ENCODE measurements at places on chromosomes 7 and 10.
A peak's percentile ranks its signal among the peaks of the same experiment; 100 is the strongest.

DNA sequence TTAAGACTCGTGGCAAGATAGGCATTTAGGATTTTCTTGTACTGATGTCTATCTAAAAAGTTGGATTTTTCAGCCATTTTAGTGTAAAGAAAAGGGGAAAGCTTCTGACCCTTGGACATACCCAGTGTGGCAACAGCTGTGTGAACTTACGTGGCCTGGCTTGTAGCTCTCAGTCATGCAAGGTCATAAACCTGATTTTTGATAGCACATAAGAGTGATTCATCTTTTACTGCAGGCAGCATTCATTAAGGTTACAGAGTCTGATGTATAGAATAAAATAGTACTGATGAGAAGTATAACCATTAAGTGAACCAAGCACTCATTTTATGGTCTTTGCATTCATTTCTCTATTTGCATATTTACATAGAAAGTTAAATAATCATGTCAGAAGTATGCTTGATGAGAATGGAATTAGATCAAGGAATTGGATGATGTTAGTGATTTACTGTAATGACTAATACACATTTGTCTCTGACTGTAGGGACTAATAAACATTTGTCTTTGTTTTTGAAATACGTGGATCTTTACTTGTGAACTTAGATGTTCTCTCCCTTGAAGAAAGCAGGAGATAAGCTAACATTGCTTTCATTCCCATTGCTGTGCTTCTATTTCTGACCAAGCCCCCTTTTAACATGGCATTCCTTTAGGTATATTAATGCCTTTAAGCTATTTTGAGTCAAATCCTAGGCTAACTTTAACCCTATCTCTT is 88.2 kb downstream of the GSDME start:
- no peak overlapping the region for H3K27ac ChIP-seq
- DNase-seq = no peak
- H3K4me1 ChIP-seq = no peaks in the 10 kb centered on the region
- H3K4me3 ChIP-seq = no peak overlapping the region
- no peaks in the 10 kb centered on the region for H3K36me3 ChIP-seq

DNA sequence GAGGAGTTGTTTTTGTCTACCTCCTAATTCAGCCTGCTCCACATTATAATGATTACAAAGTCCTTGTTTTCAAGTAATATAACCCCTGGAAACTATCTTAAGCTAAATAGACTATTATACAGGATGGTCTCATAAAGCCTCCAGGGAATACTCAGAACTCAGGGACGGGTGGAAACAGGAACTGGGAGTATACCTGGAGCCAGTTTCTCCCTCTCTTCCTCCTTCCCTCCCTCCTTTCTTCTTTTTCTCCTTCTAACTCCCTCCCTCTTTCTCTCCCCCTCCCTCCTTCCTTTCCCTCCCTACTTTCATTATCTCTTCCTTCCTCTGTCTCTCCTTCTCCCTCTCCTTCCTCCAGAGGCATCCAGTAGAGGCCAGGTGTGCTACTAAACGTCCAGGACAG is 76.2 kb upstream of the PRR15 start:
- H3K36me3 ChIP-seq = no peaks in the 10 kb centered on the region
- no peaks in the 10 kb centered on the region for H3K4me1 ChIP-seq
- H3K27me3 ChIP-seq = no peaks in the 10 kb centered on the region
- no peak overlapping the region for H3K4me3 ChIP-seq
- no peak overlapping the region for H3K27ac ChIP-seq
- no peak for DNase-seq

GRCh38 chr10:110209454-110209925 is 2.1 kb downstream of the MXI1 start:
- no peaks in the 10 kb centered on the region for H3K36me3 ChIP-seq
- H3K27me3 ChIP-seq = no peaks in the 10 kb centered on the region
- peak overlapping the region; percentile 75 for H3K27ac ChIP-seq
- peak overlapping the region; percentile 71 for H3K4me3 ChIP-seq
- H3K4me1 ChIP-seq = peaks cover 33% of the 10 kb centered on the region
- peak; percentile 77 for DNase-seq

DNA sequence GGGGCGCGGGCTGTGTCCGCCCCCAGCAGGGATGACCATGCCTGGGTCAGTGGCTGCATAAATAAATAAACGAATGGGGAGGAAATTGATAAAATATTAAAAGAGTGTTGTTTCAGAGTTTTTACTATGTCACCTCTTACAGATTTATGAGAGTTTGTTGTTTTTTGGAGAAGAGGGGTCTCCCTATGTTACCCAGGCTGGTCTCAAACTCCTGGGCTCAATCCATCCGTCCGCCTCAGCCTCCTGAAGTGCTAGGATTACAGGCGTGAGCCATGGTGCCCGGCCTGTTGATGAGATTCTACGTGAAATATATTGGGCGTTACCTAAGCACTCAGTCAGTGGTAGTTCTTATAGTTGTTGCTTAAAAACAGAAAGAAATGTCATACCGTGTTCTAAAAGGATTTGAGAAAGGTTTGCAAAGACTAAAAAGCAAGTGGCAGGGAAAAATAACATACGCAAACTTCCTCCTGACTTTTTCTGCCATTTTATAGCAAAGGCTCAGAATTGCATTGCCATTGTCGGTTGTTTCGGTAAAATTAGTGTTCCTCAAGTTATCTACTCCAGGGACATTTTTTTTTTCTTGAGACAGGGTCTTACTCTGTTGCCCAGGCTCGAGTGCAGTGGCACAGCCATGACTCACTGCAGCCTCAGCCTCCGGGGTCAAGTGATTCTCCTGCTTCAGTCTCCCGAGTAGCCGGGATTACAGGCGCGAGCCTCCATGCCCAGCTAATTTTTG is 39.5 kb upstream of the FOXK1 start:
- peak overlapping the region; percentile 67 for H3K4me3 ChIP-seq
- no peak for DNase-seq
- H3K27ac ChIP-seq = no peak overlapping the region

GRCh38 chr10:89888321-89889070 is 187.1 kb downstream of the KIF20B start:
- peak overlapping the region; percentile 94 for H3K27ac ChIP-seq
- peaks cover 39% of the 10 kb centered on the region for H3K4me1 ChIP-seq
- H3K4me3 ChIP-seq = peak overlapping the region; percentile 55

GRCh38 chr10:14126697-14127440 is 203.9 kb downstream of the FRMD4A start:
- no peak overlapping the region for H3K4me3 ChIP-seq
- DNase-seq = no peak
- H3K4me1 ChIP-seq = no peaks in the 10 kb centered on the region
- no peaks in the 10 kb centered on the region for H3K27me3 ChIP-seq

DNA sequence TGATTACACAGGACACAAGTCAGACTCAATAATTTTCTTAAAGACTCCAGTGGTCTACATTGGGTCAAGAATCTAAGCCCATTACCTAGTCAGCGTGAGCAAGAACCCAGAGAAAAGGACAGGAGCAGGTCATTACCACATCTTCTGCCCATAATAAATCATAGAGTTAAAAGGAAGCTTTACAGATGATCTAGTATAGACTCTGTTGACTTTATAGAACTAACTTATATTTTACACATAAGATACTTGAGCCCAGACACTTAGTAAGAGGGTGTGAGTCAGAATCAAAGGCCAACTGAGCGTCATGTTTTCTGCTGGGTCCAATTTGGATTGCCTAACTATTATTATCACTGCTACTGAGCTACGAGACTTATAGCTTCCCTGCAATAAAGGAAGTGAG is 206.1 kb upstream of the NPSR1 start:
- H3K27ac ChIP-seq = no peak overlapping the region
- H3K4me3 ChIP-seq = no peak overlapping the region
- H3K36me3 ChIP-seq = no peaks in the 10 kb centered on the region
- H3K4me1 ChIP-seq = no peaks in the 10 kb centered on the region
- H3K27me3 ChIP-seq = no peaks in the 10 kb centered on the region
- DNase-seq = no peak

GRCh38 chr7:47413526-47414341 is 168.2 kb downstream of the TNS3 start:
- H3K27me3 ChIP-seq = no peaks in the 10 kb centered on the region
- H3K27ac ChIP-seq = no peak overlapping the region
- H3K36me3 ChIP-seq = peaks cover 35% of the 10 kb centered on the region

GRCh38 chr10:83685458-83685857 is 453.9 kb upstream of the GHITM start:
- H3K4me1 ChIP-seq = peaks cover 7% of the 10 kb centered on the region
- no peak overlapping the region for H3K4me3 ChIP-seq
- H3K36me3 ChIP-seq = no peaks in the 10 kb centered on the region
- no peaks in the 10 kb centered on the region for H3K27me3 ChIP-seq
- H3K27ac ChIP-seq = no peak overlapping the region
- DNase-seq = no peak
